ENCODE measurements at places on chromosomes 2 and 18.

GRCh38 chr2:218244204-218244603 lies 16.6 kb upstream of the GPBAR1 start:
- DNase-seq = no peak

DNA sequence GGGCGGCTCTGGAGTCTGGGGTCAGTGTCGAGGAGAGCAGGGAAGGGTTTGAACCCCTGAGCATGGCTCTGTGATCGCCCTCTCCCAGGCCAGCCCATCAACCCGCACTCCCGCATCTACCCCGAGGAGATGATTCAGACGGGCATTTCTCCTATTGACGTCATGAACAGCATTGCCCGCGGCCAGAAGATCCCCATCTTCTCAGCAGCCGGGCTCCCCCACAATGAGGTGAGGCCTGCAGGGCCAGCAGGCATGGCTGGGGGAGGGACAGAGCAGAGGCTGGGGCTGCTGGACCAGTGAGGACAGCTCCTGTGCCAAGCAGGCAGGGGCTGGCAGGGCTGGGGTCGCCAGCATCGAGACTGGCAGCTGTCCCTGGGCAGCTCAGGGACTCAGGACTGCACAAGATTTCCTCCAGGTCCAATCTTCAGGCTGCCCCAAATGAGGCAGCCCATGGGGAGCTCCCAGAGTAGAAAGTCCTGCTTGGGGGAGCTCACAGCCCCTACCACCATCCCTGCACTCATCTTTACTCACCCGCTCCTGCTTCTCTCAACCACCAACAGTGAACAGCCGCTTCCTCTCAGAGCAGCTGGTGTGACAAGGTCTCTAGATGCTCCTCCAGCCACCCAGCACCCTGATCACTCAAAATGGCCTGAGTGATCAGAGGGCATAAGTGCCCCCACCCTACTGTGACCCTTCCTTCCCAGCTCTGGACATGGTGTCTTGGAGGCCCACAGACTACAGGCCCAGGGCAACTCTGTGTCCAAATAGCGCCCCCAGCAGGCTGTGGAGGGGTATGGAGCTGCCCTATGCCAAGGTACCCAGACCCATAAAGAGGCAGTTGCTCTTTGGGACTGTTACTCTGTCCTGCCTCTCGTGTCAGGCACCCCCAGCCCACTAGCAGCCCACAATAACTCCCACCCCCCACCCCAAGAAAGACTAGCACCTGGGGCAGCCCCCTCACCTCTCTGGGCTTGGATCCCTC lies 18.3 kb upstream of the ANKRD53 start:
- no peak for DNase-seq

DNA sequence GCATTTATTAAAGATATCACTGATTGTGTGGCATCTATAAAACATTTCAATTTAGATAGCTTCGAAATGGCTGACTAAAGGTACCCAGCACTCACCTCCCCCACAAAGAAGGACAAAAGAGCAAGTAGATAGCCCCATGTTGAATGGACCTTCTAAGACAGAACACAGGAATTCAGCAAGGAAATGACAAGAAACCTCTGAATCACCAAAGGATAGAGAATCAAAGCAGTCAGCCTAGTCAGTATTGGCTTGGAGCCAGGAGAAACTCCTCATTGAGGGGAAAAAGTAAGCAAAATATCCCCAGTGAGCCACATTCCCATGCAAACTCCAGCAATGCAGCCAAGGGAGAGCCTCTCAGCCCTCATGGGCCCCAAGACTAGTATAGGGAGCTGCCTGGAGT lies 113.7 kb downstream of the BARD1 start:
- no peak for DNase-seq

GRCh38 chr2:160033732-160034392 lies 28.6 kb downstream of the PLA2R1 start:
- DNase-seq = no peak

DNA sequence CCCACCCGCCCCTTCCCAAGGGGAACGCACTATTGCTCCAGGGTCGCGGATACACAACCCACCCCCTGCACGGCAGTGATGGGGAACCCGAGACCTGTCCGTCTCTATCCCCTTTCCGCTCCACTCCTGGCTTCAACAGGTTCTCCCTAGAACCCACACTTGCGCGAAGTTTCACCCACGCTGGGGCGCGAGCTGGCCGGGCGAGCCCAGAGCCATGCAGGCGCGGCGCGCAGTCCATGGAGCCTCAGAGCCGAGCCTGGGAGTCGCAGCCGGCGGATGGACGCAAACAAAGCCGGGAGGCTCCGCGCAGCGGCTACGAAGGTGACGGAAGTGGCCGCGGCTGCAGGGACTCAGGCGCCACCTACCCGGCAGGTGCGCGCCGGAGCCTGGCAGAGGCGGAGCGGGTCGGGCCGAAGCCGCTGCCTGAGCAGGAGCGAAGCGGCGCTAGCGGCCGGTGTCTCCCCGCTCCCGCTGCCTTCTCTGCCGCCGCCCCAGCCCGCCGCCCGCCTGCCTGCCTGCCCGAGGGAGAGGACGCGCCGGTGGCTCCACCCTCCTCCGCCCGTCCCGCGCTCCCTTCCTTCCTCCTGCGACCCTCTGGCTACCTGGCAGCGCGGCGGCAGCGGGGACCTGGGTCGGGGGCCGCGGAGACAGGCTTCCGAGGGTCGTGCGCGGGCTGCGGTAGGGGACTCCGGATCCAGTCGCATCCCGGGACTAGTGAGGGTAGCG lies 14.0 kb downstream of the ALPG start:
- DNase-seq = peak; percentile 56

GRCh38 chr2:209314653-209315052 lies 109.2 kb upstream of the MAP2 start:
- DNase-seq = no peak

GRCh38 chr2:25257931-25258846 lies 83.5 kb downstream of the DNMT3A start:
- no peak for DNase-seq

- no peak for DNase-seq
Observed at GRCh38 chr2:19282305-19282704, 76.1 kb downstream of the OSR1 start.

- DNase-seq = no peak
Observed at GRCh38 chr2:214801068-214801467, 8.4 kb downstream of the BARD1 start.

DNA sequence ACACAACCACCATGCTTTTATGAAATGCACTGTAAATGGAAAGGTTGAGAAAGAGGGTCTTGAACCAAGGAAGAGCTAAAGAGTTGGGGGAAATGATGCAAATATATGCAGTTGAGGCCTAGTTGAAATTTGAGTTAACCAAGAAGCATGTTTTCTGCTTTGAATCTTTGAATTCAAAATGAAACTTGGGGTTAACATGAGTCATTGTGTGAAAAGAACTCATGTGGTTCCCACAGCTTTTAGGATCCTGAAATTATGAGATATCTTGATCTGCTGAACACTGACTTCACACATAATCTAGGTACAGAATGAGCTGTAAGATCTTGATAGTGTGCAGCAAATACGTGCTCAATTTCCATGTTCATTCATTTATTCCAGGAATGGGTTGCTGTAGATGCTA lies 422.9 kb upstream of the TRIB2 start:
- DNase-seq = no peak
